Gastrocnemius medialis (tissue), 4 donors: ENCODE measurements at places on chromosomes 11 and 22.

- no peak for DNase-seq
Measured at GRCh38 chr11:19711911-19712280, 741 bp upstream of the NAV2 start.

GRCh38 chr11:78177216-78177615 lies 11.2 kb downstream of the KCTD21 start:
- DNase-seq = no peak

DNA sequence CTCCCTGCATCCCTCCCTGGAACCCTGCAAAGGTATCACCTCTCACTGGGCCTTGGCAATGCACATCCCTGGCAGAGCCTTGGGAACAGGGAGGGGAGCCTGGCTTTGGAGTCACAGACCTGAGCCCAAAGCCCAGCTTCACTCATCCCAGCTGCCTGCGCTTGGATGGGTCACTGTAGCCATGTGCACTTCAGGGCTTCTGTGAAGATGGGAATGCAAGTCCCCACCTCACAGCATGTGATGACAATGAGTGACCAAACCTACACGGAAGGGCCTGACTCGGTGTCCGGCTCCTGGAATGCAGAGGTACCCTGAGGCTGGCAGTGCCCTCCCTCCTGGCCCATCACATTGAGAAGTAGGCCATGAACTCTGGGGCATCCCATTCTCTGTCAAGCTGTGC lies 22.8 kb upstream of the BAIAP2L2 start:
- DNase-seq = no peak

DNA sequence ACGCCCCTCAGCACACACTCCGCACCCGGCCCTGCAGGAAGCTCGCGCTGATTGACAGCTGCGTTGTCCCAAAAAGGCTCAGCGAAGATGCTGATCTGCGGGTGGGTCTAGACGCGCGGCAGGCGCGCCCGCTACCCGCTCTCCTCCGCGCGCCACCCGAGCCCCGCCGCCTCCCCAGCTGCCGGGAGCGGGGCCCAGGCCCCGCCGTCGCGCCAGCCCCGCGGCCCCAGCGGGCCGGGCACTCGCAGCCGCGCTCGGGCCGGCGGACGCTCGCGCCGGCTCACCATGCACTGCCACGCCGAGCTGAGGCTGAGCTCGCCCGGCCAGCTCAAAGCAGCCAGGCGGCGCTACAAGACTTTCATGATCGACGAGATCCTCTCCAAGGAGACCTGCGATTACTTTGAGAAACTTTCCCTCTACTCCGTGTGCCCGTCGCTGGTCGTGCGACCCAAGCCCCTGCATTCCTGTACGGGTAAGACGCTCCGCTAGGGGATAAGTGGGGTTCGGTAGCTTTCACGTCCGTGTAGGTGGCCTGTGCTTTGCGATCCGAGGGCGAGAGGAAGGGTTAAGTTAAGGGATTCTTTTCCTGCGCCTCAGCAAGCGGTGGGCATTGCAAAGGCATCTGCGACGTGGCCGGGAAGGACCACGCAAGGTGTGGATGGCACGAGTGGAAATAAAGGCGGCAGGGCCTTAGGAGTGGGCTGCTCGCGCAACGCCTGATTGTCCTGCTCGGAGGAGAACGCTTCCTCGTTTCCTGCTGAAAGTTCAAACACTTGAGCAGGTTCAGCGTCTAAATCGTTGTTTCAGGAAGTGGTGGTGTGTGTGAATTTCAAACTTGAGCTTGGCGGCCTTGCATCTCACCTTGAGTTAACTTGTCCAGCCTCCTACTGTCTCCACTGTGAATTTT lies at the start of gene BARX2:
Gene BARX2 (plus strand): TSS at position 98 of the 907 bp plus-strand sequence. CDS start 188 bp downstream, at position 286.
- DNase-seq = no peak

GRCh38 chr22:42468841-42469240 lies 36.6 kb upstream of the NFAM1 start:
- DNase-seq = no peak

GRCh38 chr11:72452495-72452894 lies 18.2 kb upstream of the CLPB start:
- DNase-seq = no peak

- no peak for DNase-seq
Measured at GRCh38 chr11:83717537-83717936, 431.4 kb upstream of the CCDC90B start.
